ENCODE measurements at places on chromosomes 5 and 9.

DNA sequence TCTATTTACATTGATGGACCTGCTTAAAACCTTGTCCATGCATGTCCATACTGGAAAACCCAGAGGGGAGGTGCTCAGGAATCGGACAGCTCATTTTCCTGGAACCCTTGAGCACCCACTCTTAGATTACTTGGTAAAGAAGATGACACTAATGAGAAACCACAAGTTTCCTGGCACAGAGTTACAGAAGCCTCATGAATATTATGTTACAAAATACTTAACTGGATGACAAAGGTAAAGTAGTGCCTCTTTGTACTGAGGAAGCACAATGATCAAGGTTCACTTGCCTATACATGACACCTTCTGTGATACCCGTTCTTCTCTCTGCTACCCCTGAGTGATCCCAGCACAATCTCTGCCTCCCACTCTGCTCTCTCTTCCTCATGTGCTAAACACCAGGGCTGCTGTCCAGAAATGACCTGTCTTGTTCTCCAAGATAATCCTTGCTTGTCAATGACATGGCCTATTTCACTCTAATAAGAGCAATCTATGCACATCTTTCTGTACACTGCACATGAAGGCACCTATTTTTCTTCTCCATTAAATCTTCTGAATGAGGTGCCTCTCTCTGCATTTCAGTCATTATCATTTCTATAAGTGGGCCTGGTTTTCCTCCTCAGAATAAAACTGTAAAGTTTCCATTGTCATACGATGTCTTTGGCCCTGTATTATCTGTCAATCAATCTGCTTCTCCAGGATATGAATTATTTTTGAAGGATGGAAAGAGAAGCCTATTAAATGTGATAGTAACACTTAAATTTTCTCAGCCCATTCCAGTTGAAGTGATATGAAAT lies 684.0 kb upstream of the ACO1 start:
- no peak for DNase-seq

GRCh38 chr9:26754509-26755164 lies 138.0 kb downstream of the CAAP1 start:
- no peak for DNase-seq

- DNase-seq, result no peak
These were observed 496.2 kb downstream of the ARHGEF28 start for GRCh38 chr5:74122175-74122574.

DNA sequence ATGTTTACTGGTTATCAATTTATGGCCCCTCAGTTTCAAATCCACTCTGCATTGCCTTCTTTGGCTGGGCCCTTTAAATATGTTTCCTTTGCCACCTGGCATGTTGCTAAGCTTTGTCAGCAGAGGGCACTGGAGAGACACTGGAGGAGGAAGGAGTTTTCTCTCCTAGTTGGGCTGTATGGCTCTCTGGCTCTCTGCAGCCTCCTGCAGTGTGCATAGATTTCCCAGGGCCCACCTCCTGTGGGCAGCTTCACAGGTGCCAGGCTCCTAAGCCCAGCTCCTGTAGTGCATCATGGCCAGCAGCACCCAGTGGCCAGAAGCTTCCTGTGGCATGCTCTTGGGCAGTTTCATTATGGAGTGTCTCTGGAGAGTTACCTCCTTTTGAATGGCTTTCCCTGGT lies 23.3 kb downstream of the CAVIN4 start:
- no peak for DNase-seq

GRCh38 chr9:131020862-131021261 lies 11.9 kb downstream of the LAMC3 start:
- no peak for DNase-seq

DNA sequence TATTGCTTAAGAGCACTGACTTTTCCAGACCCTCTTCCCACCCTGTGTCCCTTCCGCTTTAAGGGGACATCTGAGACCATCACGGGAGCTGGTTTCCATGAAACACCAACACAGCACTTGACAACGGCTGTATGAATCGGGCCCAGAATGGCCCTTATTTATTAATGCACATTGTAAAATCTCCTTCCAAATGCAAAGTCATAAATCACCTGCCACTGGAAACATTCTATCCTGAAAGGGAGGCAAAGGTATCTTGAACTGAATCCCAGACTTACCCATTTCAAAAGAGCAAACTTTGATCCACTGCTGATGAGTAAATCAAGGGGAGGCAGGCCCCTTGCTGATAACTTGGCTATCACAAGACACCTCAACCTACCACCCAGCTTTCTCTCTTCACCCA lies 37.4 kb downstream of the SHB start:
- no peak for DNase-seq

DNA sequence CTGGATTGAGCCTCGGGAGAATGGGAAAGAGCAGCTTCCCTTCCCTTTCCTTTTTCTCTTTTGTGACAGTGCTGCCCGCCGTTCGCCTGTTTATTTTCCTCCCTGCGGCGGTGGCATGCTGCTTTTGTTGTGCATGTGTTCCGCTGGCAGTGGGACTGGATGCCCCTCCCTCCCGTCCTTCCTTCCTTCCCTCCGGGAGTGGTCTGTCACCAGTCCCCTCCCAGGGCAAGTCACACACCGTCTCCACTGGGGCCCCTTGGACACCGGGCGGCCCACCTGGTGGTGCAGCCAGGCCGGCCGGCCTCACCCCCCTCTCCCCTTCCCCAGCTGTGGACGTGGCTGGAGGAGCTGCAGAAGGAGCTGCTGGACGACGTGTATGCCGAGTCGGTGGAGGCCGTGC lies 214.7 kb downstream of the TRIO start:
- DNase-seq, result no peak

- no peak for DNase-seq
These were observed 586.0 kb upstream of the BRINP1 start for GRCh38 chr9:119955276-119955675.

DNA sequence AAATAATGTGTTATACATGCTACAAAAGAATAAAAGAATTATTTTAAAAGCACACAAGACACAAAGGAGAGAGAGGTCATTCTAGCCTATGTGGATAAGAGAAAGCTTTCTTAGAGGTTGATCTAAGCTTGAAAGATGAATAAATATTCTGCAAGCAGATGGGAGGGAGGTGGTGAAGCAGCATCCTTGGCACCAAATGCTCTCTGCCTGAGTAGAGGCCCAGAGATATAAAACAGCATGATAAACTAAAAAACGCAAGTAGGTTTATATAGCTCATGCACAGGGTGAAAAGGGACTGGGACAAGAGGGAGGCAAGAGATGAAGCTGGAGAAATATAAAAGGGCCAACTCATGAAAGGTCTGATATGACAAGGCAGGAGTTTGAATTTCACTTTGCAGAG lies 283.2 kb upstream of the POU5F2 start:
- DNase-seq, result no peak

Measured in T1000 (cell line).